ENCODE measurements at places on chromosomes 5 and 9. TPM values are rescaled to one million over a fixed set of nuclear protein-coding genes. Genes with fewer than 3 reads are reported as not detected.

The ACOT12 gene
- not detected for total RNA-seq

The PCDHGA6 gene
- 7.5 TPM for total RNA-seq

The PHF24 gene
- total RNA-seq, result 0.16 TPM

The S1PR3 gene
- total RNA-seq, result 13.5 TPM

The SLCO4C1 gene
- total RNA-seq, result 5.9 TPM

The PALM2AKAP2 gene
- total RNA-seq, result 0.64 TPM

The DHFR gene
- 31.4 TPM for total RNA-seq

The NTRK2 gene
- 10.1 TPM for total RNA-seq

The RASGRF2 gene
- 2.7 TPM for total RNA-seq

The SCGB3A2 gene
- total RNA-seq, result not detected

The PCDHB4 gene
- total RNA-seq, result 2.2 TPM

The PPP2R2B gene
- 1.9 TPM for total RNA-seq

The IL13 gene
- total RNA-seq, result not detected
